ENCODE measurements at places on chromosomes 16 and 17. TPM values are rescaled to one million over a fixed set of nuclear protein-coding genes. Genes with fewer than 3 reads are reported as not detected.

Gene PRSS27
- 2.0 TPM for total RNA-seq

Gene SBK1
- total RNA-seq: 23.6 TPM

Gene SOX9
- total RNA-seq: 0.38 TPM

Gene SLC5A11
- total RNA-seq: not detected

Gene DNAI2
- total RNA-seq: not detected

Gene CD300C
- total RNA-seq: not detected

Gene SLC9A5
- total RNA-seq: 1.6 TPM

Gene TP53TG3F
- total RNA-seq: not detected

Gene TMEM100
- 1.3 TPM for total RNA-seq

Gene TMEM92
- 7.3 TPM for total RNA-seq

Gene ZNF286A
- total RNA-seq: 58.9 TPM

Gene ZNF213
- total RNA-seq: 6.3 TPM

Gene DNASE1L2
- total RNA-seq: 0.48 TPM

Gene TENT4B
- total RNA-seq: 14.6 TPM

Gene TRIM72
- total RNA-seq: 0.44 TPM

Gene TBC1D3D
- total RNA-seq: not detected

Gene PYY
- total RNA-seq: 1.8 TPM

Gene RRAD
- not detected for total RNA-seq

Gene AANAT
- not detected for total RNA-seq

Gene PRKCB
- 0.80 TPM for total RNA-seq

Gene OR1A2
- total RNA-seq: not detected

Gene MT1M
- total RNA-seq: 0.80 TPM

Gene CCL7
- not detected for total RNA-seq

Gene TMEM186
- 12.1 TPM for total RNA-seq

Gene C17orf113
- total RNA-seq: 1.0 TPM

Gene SIRT7
- 19.0 TPM for total RNA-seq

Gene MYH4
- total RNA-seq: not detected

Gene DPEP1
- total RNA-seq: 2.6 TPM

Gene RNF227
- total RNA-seq: 0.17 TPM

Gene NLRC3
- 0.03 TPM for total RNA-seq

Gene CCL2
- 48.7 TPM for total RNA-seq

Gene MRPL10
- total RNA-seq: 156 TPM

Gene GAS2L2
- total RNA-seq: 0.10 TPM

Gene AIPL1
- total RNA-seq: 0.28 TPM

Gene TSPAN10
- total RNA-seq: 0.48 TPM

Gene ASPHD1
- 24.6 TPM for total RNA-seq

Gene TAC4
- total RNA-seq: not detected

Gene ARSG
- total RNA-seq: 15.7 TPM

Gene SLFN14
- total RNA-seq: not detected

Gene FOXN1
- not detected for total RNA-seq

Gene C16orf54
- total RNA-seq: not detected

Gene SLC12A3
- total RNA-seq: not detected

Gene NECAB2
- 1.2 TPM for total RNA-seq

Gene ABI3
- 2.7 TPM for total RNA-seq

Gene UTS2R
- not detected for total RNA-seq

Gene C16orf96
- total RNA-seq: 0.41 TPM

Gene TEKT3
- 0.21 TPM for total RNA-seq

Gene CCR7
- total RNA-seq: 1.1 TPM

Gene CNTNAP1
- total RNA-seq: 6.1 TPM

Gene SLC38A8
- not detected for total RNA-seq

Gene SPN
- total RNA-seq: 0.59 TPM

Gene XAF1
- not detected for total RNA-seq
